ENCODE measurements at places on chromosomes 1 and 21. TPM values are rescaled to one million over a fixed set of nuclear protein-coding genes. Genes with fewer than 3 reads are reported as not detected.

DNA sequence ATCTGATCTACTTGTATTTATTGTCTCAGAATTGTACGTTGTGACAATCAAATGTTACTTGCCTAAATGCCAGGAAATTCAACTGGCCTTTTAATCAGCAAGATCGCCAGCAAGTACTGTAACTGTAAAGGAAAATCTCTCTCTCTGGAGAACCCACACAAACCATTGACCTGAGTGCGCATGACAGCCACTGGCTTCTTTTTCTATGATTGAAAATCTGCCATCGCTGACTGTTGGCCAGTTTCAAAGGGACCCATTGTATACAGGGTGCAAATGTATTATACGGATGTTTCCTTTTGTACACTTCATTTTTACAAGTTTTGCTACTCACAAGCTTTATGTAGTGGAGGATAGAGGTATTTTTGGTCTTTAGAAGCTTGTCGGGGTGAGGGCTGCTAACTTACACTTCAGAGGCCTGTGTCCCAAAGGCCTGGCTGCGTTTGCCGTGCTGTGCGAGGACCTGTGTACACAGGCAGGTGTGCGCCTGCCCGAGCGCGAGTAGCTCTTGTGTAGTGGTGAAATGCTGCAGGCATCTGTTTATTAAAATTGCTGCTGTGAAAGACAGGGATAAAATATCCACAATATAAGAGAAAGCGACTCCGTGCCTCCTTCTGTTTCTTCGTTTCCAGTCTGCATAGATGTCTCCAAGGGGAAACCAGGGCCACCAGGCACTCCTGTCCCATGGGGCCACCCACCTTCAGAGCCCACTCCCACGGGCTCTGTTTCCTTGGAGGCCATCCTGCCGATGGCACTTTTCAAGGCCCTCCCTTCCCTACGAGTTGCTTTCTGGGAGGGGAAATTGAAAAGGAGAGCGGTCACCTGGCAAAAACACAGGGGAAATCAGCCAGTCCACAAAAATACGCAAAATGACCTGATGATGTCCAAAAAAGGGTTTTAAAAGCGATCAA lies 25.3 kb upstream of the TRAPPC10 start:
- DNase-seq = no peak

GRCh38 chr1:54497338-54497737 lies 50.7 kb upstream of the ACOT11 start:
- DNase-seq = no peak

GRCh38 chr1:76868916-76869315 lies 1.6 kb downstream of the ST6GALNAC5 start:
- DNase-seq = no peak

GRCh38 chr1:203284411-203285123 lies 20.8 kb upstream of the BTG2 start:
- no peak for DNase-seq

GRCh38 chr1:23101101-23101827 lies 67.4 kb downstream of the LUZP1 start:
- no peak for DNase-seq

DNA sequence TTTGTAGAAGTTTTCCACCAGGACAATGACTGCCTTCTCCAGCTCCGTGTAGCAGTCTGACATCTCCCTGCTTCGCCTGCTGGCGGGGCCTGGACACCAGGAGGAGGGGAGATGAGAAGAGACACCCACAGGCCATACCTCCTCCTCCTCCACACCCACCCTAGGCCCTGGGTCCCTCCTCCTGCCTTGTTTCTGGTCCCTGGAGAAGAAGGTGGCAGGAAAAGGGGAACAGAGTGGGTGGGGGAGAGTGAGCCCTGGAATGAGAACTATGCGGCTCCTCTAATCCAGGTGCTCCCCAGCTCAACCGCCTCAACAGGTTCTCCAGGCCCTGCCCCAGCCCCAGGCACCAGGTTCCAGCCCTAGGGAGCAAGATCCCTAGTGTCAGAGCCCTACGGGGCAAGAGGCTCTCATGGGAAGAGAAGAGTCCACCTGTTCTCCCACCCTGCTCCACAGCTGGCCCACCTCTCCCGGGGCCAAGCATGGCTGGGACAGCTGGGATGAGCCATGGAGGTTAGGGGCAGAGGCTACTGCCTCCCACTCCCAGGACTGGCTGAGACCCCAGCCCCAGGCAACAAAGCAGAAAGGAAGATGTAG lies 4.8 kb downstream of the S100A16 start:
- no peak for DNase-seq

DNA sequence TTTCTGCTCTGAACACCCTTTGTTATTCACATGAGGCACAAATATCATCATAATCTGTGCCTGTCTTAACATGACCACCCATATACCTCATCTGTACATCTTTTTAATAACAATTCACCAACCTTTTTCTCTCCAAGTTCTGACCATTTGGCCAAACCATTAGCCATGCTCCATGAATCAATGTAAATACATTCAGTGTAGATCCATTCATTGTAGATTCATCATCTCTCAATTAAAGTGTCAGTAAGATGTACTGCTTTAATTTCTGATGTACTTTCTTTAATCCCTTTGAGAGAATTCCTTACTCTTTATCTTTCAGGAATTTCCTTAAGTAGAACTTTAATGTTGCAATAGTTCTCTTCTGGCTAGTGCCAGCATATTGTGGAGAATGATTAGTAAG lies 126.2 kb upstream of the LRRC7 start:
- DNase-seq = no peak

RXFP4 gene
- not detected for total RNA-seq

SAMD13 gene
- total RNA-seq = 0.63 TPM

KPNA6 gene
- total RNA-seq = 36.5 TPM

SYNC gene
- 27.4 TPM for total RNA-seq

RSPO1 gene
- 1.7 TPM for total RNA-seq

OR2L2 gene
- total RNA-seq = 0.19 TPM

Data from omental fat pad (tissue), 4 donors.